Calu3 (cell line): ENCODE measurements at places on chromosomes 11 and 22. TPM values are rescaled to one million over a fixed set of nuclear protein-coding genes. Genes with fewer than 3 reads are reported as not detected.

IGLL1 gene
- not detected in 2 replicates for total RNA-seq

TRIM29 gene
- 2.1 and 3.3 TPM in 2 replicates for total RNA-seq

DNA sequence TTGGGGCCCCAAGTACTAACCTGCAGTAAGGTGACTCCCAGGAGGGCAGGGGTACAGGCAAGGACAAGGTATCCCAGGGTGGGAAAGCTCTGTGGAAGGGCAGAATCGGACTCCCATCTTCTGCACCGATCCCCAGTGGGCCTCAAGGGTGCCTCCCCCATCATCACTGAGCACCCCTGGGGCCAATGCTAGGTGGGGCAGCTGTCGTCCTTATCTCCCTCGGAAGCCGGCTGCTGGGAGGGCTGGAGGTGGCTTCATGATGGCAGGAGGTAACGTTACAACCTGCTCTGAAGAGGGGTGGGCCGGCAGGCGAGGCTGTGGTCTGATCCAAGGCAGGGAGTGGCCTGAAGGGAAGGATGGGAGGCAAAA lies 87.6 kb upstream of the LINC01488 start:
- peaks cover 14% of the 10 kb centered on the region for H3K36me3 ChIP-seq
- H3K4me3 ChIP-seq, result no peak overlapping the region
- no peak overlapping the region for H3K27ac ChIP-seq
- peaks cover 10% of the 10 kb centered on the region for H3K27me3 ChIP-seq
- no peak for DNase-seq
- peaks cover 4% of the 10 kb centered on the region for H3K4me1 ChIP-seq

RAB38 gene
- total RNA-seq, result 6.3 and 7.3 TPM in 2 replicates

GRCh38 chr22:41417622-41418390 lies 28.8 kb downstream of the TOB2 start:
- peak; percentile 63 for DNase-seq
- H3K4me3 ChIP-seq, result no peak overlapping the region
- H3K4me1 ChIP-seq, result peaks cover 10% of the 10 kb centered on the region
- no peak overlapping the region for H3K27ac ChIP-seq
- peaks cover 28% of the 10 kb centered on the region for H3K36me3 ChIP-seq

GRCh38 chr22:42437488-42438292 lies 5.5 kb upstream of the NFAM1 start:
- no peak overlapping the region for H3K27ac ChIP-seq
- peaks cover 19% of the 10 kb centered on the region for H3K27me3 ChIP-seq
- DNase-seq, result peak; percentile 85
- peak overlapping the region; percentile 72 for H3K4me3 ChIP-seq
- peaks cover 23% of the 10 kb centered on the region for H3K4me1 ChIP-seq

- H3K27me3 ChIP-seq, result no peaks in the 10 kb centered on the region
- H3K4me1 ChIP-seq, result no peaks in the 10 kb centered on the region
- H3K27ac ChIP-seq, result no peak overlapping the region
- no peak for DNase-seq
These were observed 49.3 kb upstream of the FLI1 start for GRCh38 chr11:128644576-128644975.

DNA sequence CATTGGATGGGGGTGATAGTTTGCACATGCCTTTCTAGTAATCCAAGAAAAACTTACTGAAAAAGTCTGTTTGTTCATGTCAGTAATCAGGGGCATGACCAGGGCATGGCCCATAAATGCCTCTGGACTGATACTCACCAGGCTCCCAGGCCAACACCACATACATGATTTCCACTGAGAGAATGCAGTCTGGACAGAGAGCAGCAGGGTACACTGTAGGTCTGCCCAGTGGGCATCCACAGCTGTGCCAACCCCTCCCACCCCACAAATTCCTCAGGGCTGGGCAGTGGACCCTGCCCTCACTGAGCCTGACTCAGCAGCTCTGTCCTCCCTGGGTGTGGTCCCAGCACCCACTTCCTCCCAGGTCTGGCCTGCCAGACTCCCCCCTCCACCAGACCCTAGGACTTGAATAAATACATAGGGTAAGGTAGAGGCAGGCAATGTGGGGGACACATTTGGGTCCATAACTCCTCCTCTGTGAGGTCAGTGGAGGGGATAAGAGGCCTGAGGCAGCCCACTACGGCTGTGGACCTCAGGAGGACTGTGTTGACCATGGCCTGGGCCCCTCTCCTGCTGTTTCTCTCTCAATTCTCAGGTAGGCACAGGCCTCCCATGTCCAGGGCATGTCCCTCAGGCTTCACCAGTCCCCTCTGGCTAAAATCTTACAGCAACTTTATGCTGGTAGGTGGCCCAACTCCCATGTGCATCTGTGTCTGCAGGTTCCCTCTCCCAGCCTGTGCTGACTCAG lies 92.2 kb upstream of the TOP3B start:
- H3K27ac ChIP-seq, result no peak overlapping the region
- no peaks in the 10 kb centered on the region for H3K36me3 ChIP-seq
- no peak overlapping the region for H3K4me3 ChIP-seq
- peaks cover 16% of the 10 kb centered on the region for H3K4me1 ChIP-seq

TTLL12 gene
- 63.4 and 69.6 TPM in 2 replicates for total RNA-seq

UCP3 gene
- total RNA-seq, result 1.9 and 3.4 TPM in 2 replicates

PHLDB1 gene
- total RNA-seq, result 30.3 and 37.1 TPM in 2 replicates

DNA sequence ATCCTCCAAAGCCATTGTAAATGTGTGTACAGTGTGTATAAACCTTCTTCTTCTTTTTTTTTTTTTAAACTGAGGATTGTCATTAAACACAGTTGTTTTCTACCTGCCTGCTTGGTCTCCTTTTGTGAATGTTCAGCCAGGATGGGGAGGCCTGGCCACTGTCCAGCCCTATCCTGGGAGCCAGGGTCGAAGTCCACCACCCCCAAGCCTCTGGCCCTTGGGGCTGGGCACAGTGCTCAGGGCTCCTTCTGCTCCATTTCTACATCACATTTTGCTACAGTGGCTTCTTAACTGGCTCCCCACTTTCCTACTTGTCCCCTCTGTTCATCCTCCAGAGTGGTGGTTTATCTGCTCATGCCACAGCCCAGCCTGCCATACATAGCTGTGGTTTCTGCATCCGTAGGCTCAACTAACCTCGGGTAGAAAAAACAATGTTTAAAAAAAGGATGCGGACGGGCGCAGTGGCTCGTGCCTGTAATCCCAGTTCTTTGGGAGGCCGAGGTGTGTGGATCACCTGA lies 2.5 kb upstream of the SMARCB1 start:
- H3K36me3 ChIP-seq, result peaks cover 27% of the 10 kb centered on the region
- peaks cover 28% of the 10 kb centered on the region for H3K4me1 ChIP-seq
- peak overlapping the region; percentile 23 for H3K27ac ChIP-seq
- DNase-seq, result peak; percentile 51
- no peaks in the 10 kb centered on the region for H3K27me3 ChIP-seq

DNA sequence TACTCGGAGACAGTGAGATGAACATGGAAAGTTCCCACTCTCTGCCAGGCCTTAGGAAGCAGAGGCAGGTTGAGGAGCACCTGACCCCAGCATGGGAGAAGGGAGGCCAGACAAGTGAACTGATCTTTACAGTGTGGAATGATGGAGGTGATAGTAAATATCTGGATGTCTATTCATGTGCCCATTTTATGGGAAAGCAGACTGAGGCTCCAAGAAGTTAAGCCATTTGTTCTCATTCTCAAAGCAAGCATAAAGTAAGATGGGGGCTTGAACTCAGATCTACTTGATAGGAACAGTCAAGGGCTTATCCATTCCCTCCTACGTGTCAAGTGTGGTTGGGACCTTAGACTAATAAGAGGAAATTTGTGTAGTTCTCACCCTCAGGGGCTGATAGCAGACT lies 461.5 kb downstream of the MN1 start:
- H3K36me3 ChIP-seq, result no peaks in the 10 kb centered on the region
- H3K27ac ChIP-seq, result no peak overlapping the region
- peaks cover 28% of the 10 kb centered on the region for H3K27me3 ChIP-seq
- no peak overlapping the region for H3K4me3 ChIP-seq
- no peaks in the 10 kb centered on the region for H3K4me1 ChIP-seq

DNA sequence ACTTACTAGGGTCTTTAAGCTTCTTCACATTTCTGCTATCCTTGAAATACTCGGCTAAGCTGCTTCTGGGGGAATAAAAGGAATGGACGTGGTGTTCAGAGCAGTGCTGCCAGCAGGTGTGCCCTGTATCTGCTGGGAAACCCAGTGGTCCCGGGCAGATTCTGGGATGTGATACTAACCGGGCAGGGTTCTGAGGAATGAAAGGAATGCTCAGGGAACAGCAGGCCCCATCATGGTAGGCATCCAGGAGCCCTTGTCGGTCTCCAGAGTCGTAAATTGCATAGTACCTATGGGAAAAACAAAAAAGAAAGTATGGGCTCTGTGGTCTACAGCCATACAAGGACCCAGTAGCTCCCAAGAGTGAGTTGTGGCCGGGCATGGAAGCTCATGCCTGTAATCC lies 4.5 kb upstream of the TMEM223 start:
- H3K4me3 ChIP-seq, result no peak overlapping the region
- H3K36me3 ChIP-seq, result peaks cover 81% of the 10 kb centered on the region
- H3K27me3 ChIP-seq, result no peaks in the 10 kb centered on the region
- no peak overlapping the region for H3K27ac ChIP-seq

MYRF gene
- 91.4 and 139 TPM in 2 replicates for total RNA-seq

GRCh38 chr11:122327528-122327927 lies 211.5 kb upstream of the BLID start:
- no peaks in the 10 kb centered on the region for H3K4me1 ChIP-seq
- H3K4me3 ChIP-seq, result no peak overlapping the region
- no peak for DNase-seq
- peaks cover 20% of the 10 kb centered on the region for H3K27me3 ChIP-seq
- no peak overlapping the region for H3K27ac ChIP-seq
- H3K36me3 ChIP-seq, result no peaks in the 10 kb centered on the region

DNAJC4 gene
- total RNA-seq, result 26.6 and 28.0 TPM in 2 replicates

NXPE1 gene
- not detected in 2 replicates for total RNA-seq

- H3K4me1 ChIP-seq, result no peaks in the 10 kb centered on the region
- H3K4me3 ChIP-seq, result no peak overlapping the region
- DNase-seq, result no peak
- no peak overlapping the region for H3K27ac ChIP-seq
These were observed 14.0 kb upstream of the AMPD3 start for GRCh38 chr11:10441091-10441490.

OR51E2 gene
- total RNA-seq, result not detected in 2 replicates
